ENCODE measurements at places on chromosomes 3 and 15.
A peak's percentile ranks its signal among the peaks of the same experiment; 100 is the strongest.

DNA sequence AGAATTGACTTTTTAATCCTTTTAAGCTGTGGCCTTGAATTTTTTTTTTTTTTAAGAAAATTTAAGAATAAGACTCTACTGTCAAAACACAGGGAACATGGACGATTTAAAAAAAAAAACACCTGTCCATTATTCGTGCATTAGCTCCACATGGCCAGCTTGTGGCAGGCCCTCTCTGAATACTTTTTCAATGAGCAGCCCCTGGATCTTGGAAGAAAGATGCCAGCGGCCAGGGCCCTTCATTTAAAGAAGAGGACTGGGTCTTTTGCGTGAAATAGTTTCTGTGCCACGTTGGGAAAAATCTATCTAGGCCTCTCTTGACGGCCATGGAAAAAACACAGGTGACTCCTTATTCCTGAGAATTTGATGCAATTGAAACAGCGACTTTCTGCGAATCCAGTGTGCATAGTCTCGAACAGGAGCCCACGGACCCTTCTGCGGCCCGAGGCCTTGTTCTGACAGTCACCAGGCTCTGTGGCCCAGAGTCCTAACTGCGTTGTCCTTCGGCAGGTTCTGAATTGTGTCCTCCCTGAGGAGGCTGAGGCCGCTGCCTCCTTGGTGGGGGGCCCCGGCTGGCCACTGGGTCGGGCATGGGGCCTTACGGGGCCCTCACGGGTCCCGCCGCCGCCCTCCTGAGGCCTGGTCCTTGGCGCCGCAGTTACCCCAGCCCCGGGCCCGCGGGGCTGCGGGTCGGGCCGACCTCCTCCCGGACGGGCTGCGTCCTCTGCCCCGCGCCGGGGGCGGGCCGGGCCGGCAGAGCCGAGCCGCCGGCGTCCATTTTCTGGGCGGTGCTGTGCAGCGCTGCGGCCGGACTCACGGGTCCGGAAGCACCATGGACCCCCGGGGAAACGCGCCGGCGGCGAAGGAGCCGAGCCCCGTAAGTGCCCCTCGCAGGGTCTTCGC lies 33.5 kb downstream of the ZBTB38 start:
- no peak for DNase-seq

GRCh38 chr15:34019369-34019990 lies 19.5 kb downstream of the AVEN start:
- no peak for DNase-seq

DNA sequence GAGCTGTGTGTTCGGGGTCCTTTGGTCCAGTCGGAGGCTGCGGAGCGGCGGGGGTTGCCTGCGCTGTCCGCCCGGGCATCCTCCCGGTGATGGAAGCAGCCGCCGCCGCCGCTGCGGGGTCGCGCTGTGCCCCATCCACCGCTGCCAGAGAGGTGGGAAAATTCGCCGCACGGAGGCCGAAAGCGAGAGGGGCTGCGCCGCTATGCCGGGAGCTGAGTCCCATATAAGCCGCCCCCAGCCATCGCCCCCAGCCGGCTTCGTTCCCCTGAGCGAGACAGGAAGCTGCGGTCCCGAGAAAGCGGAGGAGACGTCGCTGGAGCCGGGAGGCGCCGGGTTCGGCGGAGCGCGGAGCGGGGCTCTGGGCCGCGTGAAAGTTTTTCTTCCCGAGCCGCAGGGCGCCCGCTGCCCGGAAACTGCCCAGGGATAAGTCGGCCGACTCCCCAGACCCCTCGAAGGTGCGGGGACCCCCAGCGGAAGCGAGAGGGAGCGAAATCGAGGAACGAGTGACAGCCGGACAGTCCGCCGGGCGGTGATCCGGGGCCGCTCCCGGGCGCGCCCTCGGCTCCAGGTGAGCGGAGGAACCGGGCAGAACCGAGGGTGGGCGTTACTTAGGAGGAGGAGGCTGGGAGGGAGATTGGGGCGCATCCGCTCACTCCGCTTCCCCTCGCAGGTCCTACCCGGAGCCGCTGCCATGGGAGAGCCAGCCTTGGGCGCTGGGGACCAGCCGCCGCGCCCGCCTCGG lies 574 bp downstream of the CHST2 start:
- DNase-seq: no peak

GRCh38 chr3:73557986-73558726 lies 66.6 kb downstream of the PDZRN3 start:
- DNase-seq: no peak

GRCh38 chr3:79930196-79930595 lies 162.4 kb upstream of the ROBO1 start:
- DNase-seq: no peak

- DNase-seq: no peak
Observed at GRCh38 chr3:21524133-21524532, 226.9 kb downstream of the ZNF385D start.

DNA sequence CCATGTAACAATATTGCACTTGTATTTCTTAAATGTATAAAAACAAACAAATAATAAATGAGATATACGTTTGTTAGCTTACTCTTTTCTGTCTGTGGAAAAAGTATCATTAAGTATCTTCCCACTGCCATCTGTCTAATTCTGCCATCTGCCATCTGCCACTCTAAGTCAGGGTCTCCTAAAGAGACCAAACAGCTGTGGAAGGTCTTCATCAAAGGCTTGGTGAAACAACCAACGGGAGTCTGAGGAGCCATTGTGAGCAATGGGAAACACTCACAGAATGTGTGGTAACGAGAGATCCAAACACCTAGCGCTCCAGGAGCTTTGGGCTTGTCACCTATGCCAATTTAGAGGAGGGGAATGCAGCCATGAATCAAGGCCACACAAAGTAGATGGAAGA lies 28.7 kb upstream of the PFN2 start:
- peak; percentile 15 for DNase-seq

- no peak for DNase-seq
Observed at GRCh38 chr3:34864011-34864410, 775.3 kb upstream of the ARPP21 start.

All from NCI-H1694 (cell line).